ENCODE measurements at places on chromosomes 13 and 19.
A peak's percentile ranks its signal among the peaks of the same experiment; 100 is the strongest.

- no peak for DNase-seq
These were observed 205.0 kb upstream of the RFC3 start for GRCh38 chr13:33612641-33613638.

DNA sequence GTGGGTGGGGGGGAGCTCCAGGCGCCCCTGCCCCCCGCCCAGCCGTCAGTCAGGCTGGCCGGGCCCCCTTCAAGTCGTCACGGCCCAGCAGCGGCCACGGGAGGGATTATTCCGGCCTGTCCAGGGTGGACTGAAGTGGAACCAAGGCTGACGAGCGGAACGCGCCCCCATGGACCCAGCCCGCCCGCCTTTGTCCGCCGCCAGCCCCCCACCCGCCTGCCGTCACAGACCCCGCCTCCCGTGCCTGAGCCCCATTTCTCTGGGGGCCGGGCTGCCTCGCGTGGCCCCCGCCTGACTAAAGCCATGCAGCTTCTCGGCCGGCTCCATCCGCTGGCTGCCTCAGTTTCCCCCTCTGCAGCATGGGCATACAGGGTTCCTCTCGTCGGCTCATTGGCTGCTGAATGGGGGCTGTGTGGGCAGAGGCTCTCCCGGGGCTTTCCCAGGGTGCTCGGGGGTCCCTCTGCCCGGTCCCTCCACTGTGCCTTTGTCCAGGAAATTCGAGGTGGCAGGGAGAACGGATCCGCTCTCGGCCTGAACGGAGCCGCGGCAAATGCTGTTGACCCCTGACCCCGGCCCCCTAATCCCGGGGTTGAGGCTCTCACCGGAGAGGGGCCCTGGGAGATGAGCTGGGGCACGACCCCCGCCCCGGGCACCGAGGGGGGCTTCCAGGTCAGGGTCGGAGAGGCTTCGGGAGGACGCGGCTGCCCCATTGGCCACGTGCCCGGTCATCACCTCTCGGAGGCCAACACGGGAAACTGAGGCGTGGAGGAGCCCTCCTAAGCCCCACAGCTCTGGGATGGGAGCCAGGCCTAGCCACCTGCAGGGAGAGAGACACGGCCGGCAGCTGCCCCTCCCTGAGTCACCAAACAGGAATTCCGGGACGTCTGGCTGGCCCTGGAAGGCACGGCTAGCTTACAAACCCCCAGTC lies 27.4 kb downstream of the EFNA2 start:
- DNase-seq: no peak

- DNase-seq: no peak
These were observed 624.8 kb downstream of the LIG4 start for GRCh38 chr13:107590556-107590955.

- DNase-seq: no peak
These were observed 397.8 kb downstream of the FGF14 start for GRCh38 chr13:102003848-102004570.

DNA sequence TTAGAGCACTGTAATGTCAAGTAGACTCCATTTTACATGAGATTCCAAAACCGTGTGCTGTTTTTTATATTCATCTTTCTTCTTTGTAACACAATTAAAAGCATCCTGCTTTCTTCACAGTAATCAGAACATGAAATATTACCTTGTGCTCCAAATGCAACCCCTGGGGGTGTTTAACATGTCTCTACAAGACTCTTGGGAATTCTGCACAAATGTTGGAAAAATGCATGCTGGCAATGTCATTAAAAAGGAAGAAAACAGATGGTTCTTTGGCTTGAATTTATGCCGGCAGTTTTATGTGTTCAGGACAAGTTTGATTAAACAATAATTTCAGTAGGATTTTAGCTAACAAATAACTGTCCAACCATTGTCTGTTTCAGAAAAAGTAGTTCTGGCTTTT lies 159.1 kb downstream of the LIG4 start:
- no peak for DNase-seq

DNA sequence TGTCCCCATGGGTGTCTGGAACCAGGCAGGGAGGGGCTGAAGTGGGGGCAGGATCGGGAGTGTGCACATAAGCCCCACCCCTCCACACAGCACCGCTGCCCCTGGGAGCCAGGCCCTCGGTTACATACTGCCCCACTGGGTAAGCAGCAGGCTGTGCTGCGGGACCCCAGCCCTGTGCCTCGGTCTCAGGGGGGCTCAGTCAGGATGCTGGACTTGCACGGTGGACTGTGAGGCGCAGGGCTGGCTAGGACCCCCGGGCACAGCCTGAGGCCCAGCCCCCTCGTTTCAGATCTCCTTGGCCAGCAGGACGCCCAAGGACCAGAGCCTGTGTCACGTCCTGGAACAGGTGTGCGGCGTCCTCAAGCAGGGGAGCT lies 16.3 kb downstream of the MPND start:
- no peak for DNase-seq

DNA sequence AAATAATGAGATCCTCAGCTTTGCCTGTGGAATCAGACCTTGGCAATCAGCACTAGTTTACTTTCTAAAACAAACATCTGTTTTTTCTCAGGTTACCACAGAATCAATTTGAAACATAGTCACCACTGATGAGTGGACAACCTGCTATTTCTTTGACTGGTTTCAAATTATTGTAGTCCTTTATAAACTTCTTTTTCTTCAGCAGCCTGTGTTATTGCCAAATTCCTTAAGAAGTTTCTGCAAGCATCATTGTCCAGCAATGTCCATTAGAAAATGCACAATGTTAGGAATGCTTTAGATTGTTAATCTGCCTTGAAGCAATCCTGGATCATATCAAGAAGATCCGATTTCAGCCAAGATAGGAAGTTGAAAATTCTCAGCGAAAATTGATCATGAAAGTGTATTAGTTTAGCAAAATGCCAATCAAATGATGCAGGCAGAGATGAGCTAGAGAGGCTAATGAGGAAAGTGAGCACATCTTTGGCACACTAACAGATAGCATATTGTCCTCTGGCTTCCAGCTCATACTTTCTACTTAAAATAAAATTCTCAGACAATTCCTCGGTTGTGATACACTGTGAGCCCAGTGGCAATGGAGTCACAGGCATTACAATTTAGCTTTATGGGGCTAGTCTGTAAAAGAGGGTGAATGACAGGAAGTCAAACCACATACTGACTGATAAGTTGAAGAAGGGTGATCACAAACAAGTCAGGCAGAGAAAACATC lies 270.6 kb downstream of the SLITRK6 start:
- no peak for DNase-seq

DNA sequence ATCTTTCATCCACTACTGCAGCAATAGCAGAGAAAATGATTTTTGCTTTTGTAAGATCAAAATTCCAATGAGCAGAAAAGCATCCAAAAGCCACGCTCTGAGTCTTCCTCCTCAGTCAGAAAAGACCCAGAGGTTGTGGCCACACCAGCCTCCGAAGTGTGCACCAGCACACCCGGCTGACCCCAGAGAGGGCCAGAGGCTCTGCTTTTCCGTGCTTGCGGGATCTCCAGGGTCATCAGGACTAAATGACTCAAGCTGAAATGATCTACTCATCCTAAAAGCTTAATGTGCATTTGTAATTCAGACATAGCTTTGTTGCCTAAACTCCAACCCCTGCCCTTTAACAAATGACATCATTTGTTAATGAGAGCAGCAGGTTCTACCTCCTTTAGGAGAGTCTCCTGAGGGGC lies 16.5 kb downstream of the RXFP2 start:
- no peak for DNase-seq

- peak; percentile 46 for DNase-seq
These were observed 1.2 kb downstream of the RABAC1 start for GRCh38 chr19:41957838-41958366.

DNA sequence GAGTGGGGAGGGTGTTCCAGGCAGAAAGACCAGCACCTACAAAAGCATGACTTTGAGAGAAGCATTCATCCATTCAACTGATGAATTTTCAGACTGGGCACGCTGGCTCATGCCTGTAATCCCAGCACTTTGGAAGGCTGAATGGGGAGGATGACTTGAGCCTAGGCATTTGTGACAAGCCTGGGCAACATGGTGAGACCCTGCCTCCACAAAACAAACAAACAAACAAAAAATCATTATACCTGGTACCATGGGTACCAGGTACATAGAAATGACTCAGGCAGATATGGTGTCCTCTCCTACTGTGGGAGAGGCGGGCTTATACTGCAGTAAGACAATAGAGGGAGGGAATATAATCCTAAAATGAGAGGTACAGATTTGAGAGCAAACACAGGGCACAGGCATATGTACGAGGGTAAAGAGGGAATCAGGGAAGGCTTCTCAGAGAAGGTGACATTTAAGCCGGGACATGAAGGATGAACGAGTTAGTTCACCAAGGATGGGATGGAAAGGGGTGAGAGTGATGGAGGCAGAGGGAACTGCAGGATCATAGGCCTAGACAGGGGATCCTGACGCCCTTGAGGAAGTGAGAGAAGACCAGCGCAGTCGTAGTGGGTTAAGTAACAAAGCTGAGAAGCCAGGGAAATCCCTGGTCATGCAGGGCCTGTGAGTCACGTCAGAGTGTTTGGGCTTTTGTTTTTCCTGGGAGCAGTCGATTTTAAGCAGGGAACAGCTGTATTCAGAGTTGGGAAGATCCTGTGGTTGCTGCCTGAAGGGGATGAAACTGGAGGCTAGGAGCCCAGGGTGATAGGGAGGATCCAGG lies 2.9 kb downstream of the CYP2S1 start:
- DNase-seq: no peak

- no peak for DNase-seq
These were observed 3.2 kb downstream of the PTBP1 start for GRCh38 chr19:800360-801029.

DNA sequence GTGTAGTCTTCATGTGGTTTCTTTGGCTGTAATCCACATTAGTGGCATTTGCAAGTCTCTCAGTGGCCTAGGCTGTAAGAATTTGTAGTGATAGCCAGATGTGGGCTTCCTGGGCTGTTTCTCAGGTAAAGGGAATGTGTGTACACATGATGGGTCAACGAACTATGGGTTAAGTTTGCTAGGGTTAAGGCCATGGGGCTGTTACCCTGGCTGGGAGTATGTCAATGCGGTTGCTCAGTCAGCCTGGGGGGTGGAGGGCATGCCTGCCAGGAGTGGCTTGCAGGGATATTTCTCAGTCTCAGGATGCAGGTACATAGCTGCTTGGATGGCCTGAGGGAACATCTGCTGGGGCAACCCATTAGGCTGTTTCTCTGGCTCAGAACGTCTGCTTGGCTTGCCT lies 13.4 kb downstream of the CYSLTR2 start:
- DNase-seq: no peak

GRCh38 chr13:22925881-22926747 lies 254.7 kb upstream of the SGCG start:
- no peak for DNase-seq

Measured in caudate nucleus (tissue), 63 donors.